Activated T-helper 2 cell treated with anti-CD3 and anti-CD28 coated beads, Interferon-gamma antibody, Interleukin-2, Interleukin-4, amounts not matched to agents 10 μg/mL and 5 μg/mL and 100 μg/mL, durations not matched to agents 14 hours and 24 hours and 36 hours (primary cell): ENCODE measurements at places on chromosomes 16 and 17. TPM values are rescaled to one million over a fixed set of nuclear protein-coding genes. Genes with fewer than 3 reads are reported as not detected.
A peak's percentile ranks its signal among the peaks of the same experiment; 100 is the strongest.

DNA sequence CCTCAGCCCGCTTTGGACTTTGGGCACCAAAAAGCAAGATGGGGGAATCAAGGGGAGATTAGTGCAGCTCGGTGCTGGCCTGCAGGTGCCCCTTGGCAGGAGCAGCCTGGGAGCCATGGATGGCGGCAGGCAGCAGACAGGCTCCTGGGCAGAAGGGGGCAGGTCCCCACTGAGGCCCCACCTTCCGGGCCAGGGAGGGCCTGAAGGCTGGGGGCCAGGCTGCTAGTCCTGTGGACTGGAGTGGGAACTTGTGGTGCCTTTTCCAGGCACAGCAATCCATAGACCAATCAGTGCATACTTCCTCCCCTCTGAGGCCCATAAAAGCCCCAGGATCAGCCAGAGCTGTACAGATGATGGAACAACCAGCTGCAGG lies 64.0 kb downstream of the USP32 start:
- peaks cover 4% of the 10 kb centered on the region for H3K4me1 ChIP-seq
- peaks cover 6% of the 10 kb centered on the region for H3K36me3 ChIP-seq
- no peaks in the 10 kb centered on the region for H3K27me3 ChIP-seq
- H3K27ac ChIP-seq = no peak overlapping the region
- DNase-seq = no peak

DNA sequence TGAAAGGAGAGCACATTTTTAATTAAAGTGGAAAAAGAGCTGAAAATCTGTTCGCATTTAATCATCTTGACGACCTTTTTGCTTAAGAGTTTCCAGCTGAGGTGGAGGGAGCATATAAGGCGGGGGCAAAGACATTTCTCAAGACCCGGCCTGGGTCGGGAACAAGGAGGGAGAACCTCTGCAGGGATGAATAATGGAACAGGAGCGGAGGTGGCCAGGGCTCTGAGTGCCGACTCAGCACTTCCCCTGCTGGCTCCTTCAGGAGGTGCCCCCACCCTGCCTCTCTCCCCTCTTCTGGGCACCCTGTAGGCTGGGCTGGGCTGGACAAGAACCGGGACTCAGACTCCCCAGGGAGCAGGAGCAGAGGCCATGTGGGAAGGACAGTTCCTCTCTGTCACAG lies 7.9 kb upstream of the NGFR start:
- no peak overlapping the region for H3K4me3 ChIP-seq
- H3K27ac ChIP-seq = no peak overlapping the region
- peaks cover 52% of the 10 kb centered on the region for H3K27me3 ChIP-seq
- no peak for DNase-seq

GRCh38 chr16:17252064-17252463 lies 218.7 kb downstream of the XYLT1 start:
- H3K4me1 ChIP-seq = no peaks in the 10 kb centered on the region
- DNase-seq = no peak
- H3K27me3 ChIP-seq = no peaks in the 10 kb centered on the region

DNA sequence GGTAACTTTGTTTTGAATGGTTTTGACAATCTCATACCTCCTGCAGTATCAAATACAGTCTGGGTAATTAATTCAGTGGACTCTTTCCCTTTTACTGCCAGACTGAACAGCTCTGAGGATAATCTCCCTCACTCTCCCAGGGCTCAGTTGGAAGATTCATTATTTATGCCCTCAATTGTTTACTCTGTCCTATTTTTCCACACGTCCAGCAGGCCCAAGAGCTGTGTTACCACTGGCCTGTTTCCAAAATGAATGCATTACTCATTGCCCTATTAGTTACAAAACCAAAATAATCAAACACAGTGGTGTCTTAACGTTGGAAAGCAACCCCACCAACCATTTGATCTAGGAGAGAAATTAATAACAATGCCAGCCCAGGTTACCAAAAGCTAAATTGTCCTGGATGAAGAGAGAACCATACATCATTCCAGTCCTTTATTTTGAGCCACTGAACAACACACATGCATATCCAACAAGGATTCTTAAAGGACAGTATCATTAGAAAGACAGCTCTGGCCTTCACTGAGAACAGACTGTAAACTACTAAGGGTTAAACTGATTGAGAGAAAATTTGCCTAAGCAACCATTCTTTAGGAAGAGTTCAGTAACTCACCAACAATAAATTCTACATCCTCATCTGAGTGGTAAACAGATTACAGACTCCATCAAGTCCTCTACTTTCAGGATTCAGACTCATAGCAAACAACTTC lies 34.5 kb downstream of the FAM222B start:
- peaks cover 27% of the 10 kb centered on the region for H3K4me1 ChIP-seq
- no peak for DNase-seq

GRCh38 chr16:54286366-54287130 lies at the start of gene IRX3:
IRX3 (minus strand) TSS chr16:54286787; CDS start chr16:54286050, 737 bp downstream.
- peak within 1 kb of the TSS; percentile 48 for H3K27ac ChIP-seq
- DNase-seq = no peak
- H3K36me3 ChIP-seq = peaks cover 7% of the 10 kb centered on the region
- peaks cover 24% of the 10 kb centered on the region for H3K4me1 ChIP-seq

DNA sequence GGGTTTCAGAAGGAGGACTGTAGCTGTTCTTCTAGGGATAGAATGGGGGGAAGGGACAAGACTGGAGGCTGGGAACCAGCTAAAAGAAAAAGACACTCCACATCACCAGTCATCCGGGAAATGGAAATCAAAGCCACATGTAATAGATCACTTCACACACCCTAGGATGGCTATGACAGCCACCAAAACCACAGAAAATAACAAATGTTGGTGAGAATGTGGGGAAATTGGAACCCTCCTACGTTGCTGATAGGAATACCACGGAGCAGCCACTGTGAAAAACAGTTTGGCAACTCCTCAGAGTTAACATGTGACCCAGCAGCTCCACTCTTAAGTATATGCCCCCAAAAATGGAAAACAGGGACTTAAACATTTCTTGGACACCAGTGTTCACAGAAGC lies 2.3 kb downstream of the TLE7 start:
- H3K27me3 ChIP-seq = no peaks in the 10 kb centered on the region
- no peaks in the 10 kb centered on the region for H3K36me3 ChIP-seq
- no peak for DNase-seq
- H3K27ac ChIP-seq = no peak overlapping the region

GRCh38 chr17:2418572-2418971 lies 17.7 kb upstream of the MNT start:
- H3K36me3 ChIP-seq = peaks cover 28% of the 10 kb centered on the region
- no peak overlapping the region for H3K27ac ChIP-seq

Gene RANGRF
- total RNA-seq = 61.4 and 64.1 TPM in 2 replicates

Gene KCNAB3
- 9.9 and 11.3 TPM in 2 replicates for total RNA-seq
